ENCODE measurements at places on chromosomes 7 and 10.

DNA sequence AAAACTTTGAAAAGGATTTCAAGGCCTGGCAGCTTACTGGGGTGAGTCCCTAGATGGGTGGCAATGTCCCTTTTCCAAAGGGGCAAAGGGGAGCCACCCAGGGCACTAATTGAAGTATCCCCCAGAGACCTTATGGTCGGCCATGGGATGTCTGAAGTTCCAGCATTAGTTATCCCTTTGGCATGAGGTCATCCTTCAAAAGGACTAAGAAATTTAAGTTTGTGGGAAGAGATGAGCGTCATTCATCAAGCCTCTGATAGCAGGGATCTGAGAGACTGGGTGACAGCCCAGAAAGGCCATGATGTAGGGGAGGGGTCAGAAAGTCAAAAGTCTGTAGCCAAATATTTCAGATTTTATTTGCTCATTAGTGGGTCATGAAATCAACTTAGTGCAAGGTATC lies 195.3 kb downstream of the ZNF438 start:
- no peak for DNase-seq

GRCh38 chr10:47339186-47339735 lies 8.9 kb upstream of the RBP3 start:
- no peak for DNase-seq

DNA sequence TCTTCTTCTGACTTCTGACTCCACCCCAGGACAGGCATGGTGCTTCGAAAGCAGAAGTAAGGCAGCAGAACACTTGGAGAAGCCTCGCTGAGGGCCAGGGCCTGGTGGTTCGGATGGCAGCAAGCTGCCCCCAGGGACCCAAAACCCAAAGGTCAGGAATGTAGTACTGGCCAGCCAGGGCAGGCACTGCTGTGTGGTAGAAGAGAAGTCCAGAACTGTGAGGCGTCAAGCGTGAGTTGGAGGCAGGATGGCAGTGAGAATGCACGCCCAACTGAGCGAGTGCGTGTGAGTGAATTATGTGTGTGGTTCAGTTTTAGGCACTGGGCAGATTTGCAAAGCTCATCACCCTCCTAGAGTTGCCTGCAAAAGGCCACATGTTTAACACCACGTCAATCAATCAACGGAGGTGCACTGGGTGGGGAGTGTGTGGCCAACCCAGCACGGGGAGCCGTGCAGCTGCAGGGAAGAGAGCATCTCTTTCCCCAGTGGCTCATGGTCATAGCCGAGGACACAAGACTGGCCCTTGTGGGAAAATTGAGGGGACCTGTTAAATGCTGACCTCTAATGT lies 144.3 kb downstream of the KCNMA1 start:
- no peak for DNase-seq

DNA sequence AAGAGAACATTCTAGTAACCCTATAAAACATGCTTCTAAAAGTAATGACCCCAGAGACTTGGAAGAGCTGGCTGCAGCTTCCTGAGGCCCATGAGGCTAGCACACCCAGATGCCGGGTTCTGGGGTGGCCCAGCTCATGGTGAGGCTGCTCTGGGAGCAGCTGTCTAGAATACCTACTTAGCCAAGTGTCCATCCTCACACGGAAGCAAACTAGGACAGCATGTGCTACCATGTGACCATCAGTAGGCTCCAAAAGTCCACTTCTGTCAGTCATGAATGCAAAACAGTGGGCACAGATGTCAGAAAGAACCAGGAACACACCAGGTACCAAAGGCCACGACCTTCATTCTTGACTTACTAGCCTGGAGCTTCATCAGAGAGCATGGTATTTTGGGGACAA lies 32.4 kb downstream of the CTBP2 start:
- no peak for DNase-seq

DNA sequence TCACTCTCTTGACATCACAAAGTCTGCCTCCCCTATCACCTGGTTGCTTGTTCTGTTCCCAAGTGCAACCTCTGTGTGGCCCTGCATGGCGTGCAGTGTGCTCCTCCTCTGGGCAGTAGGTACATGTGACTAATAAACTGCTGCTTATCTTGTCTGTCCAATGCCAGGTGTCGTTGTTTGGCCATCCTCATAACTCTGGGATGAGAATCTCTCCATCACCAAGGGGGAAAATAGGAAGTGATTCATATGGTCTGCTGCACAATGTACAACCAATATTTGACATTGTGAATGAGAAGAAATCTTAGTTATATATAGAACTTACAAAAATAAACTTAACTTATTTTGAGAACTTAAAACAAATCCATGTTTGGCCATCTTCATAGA lies 135.2 kb downstream of the INHBA start:
- DNase-seq = no peak

- peak; percentile 72 for DNase-seq
Observed at GRCh38 chr7:106126170-106126938, 14.2 kb upstream of the SYPL1 start.

DNA sequence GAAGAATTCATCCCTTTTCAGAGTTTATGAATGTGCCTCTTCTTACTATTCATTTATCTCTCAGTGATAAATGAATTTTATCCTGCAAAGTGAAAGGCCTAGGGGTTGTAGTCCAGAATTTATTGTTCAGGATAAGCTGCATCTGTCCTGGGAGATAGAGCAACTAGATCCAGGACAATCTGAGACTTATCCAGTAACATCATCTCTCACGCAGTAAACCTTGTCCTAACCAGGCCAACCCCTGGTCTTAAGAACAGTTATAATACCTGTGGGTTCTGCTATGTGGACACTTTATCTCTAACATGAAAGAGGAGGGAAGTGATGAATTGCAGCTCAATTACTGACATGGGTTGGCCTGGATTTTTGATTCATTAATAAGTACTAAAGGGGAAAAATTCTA lies 287.6 kb downstream of the BMPER start:
- no peak for DNase-seq

DNA sequence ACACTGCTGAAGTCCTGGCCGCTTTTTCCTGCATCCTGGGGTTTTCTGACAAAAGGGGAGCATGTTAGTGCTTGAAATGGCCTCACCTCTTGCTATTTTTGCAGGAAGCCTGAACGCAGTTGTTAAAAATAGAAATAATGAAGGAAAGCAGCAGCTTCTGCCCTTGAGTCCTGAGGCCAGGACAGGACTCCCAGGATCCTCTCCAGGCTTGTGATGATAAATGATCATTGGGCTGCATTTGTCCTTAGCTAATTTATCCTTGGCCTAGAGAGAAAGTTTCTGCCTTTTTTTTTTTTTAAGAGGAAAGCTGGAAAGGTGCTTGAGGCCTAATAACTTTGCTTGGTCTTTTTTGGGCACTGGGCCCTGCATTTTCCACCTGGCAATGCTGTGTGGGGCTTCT lies 17.7 kb upstream of the FAM20C start:
- DNase-seq = no peak

GRCh38 chr7:999941-1000935 lies 17.3 kb downstream of the CYP2W1 start:
- no peak for DNase-seq

- no peak for DNase-seq
Observed at GRCh38 chr7:5388905-5389433, 34.7 kb downstream of the TNRC18 start.

DNA sequence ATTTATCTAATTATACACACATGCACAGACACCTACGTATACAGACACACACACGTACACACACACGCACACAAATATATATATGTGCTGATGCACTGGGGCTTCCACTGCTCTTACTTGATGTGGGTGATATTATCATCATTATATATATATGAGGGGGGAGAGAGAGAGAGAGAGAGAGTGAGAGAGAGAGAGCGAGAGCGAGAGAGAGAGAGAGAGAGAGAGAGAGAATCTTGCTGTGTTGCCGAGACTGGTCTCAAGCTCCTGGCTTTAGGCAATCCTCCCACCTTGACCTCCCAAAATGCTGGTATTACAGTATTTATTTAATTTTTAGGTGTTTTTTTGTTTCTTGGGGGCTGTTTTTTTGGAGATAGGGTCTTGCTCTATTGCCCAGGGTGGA lies 3.6 kb upstream of the RABGEF1 start:
- no peak for DNase-seq

DNA sequence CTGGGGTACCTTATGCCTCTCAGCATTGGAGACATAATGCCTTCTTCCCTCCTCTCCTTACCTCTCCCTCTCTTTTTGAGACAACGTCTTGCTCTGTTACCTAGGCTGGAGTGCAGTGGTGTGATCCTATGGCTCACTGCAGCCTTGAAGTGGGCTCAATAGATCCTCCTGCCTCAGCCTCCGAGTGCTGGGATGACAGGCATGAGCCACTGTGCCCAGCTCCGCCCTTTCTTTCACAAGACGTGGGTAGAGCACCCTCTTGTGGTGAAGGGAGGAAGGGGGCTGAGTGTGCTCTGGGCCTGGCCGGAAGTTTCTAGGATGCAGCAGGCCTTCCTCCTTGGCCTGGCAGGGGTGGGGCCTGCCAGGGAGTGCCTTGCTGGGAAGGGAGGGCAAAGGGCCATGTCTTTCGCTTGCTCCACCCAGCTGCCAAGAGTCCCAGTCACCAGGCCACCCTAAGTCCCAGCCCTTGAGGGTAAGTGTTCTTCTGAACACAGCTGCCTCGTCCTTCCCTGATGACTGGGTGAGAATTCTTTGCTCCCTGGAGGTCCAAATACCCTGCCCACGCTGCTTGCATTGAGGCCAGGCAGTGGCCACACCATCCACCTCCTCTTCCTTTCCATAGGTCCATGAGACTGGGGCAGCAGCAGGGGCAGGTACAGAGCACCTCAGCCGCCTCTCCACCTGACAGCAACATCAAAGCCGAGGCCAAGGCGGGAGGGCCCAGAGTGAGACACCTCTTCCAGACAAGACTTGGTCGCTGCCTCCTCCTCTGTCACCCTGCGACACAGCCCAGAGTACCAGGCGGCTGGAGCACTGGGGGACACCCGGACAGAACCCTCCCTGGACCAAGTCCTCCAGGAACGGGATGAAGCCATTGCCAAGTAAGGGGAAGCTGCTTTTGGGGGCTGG lies 3.7 kb downstream of the ABHD11 start:
- DNase-seq = peak; percentile 90

DNA sequence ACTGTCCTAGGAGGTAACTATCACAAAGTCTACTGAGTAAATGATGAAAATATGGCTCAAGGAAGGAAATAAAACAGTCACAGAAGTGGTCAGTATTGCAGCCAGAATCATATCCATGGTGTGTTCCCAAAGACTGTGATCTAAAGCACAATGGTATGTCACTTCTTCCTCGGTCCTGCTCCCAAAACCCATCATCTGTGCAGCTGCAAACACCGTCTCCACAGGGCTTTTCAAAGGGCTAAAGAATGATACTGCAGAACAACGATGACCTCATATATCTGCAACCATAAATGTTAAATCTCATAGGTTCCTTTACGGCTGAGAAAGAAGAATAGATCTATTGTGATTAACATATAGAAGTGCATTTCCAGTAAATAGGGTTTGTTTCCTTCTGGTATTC lies 465.0 kb downstream of the GRID1 start:
- no peak for DNase-seq

- no peak for DNase-seq
Observed at GRCh38 chr7:17056491-17057142, 174.8 kb upstream of the AGR3 start.

DNA sequence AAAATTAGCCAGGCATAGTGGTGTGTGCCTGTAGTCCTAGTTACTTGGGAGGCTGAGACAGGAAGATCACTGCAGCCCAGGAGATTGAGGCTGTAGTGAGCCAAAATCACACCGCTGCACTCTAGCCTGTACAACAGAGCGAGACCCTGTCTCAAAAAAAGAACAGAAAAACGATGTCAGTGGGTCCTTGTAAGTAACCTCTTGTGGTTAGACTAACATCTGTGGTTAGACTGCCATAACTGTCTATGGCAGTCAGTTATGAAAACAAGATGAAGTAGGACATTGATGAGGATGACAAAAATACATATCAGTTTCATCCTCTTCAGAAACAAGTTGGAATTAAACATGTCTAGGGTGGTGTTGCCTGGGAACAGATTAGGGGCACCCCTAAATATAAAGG lies 53.3 kb downstream of the AKAP9 start:
- DNase-seq = no peak

DNA sequence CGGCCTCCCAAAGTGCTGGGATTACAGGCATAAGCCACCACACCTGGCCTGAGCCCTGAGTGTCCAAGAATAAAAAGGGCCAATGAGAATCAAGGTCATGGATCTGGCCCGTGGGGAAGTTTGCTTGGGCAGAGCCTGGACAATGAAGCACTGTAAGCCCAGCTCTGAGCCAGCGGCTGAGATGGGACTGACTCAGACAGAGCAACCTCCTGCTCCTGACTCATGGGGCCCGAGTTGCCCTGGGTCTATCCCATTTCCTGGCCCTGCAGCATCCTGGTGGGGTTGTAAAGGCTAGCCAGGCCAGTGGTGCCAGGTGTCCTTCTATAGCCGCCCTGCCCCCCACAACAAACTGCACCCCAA lies 5.2 kb upstream of the MYH16 start:
- DNase-seq = no peak

DNA sequence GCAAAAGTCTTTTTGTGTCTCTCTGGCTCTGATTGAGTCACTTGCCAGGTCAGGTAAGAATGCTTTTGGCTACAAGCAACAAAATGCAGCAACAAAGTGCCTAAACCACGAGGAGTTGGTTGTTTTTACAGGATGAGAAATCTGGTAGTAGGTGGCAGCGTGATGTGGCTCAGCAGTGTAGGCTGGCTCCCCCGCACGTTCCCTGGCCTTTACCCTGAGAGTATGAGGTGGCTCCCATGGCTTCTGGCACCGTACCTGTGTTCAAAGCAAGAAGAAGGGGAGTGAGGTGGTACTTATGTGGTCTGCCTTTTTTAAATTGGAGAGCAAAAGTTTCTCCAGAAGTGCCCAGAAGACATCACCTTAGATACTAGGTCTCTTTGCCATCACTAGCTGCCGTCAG lies 11.7 kb downstream of the PRKRIP1 start:
- DNase-seq = no peak

DNA sequence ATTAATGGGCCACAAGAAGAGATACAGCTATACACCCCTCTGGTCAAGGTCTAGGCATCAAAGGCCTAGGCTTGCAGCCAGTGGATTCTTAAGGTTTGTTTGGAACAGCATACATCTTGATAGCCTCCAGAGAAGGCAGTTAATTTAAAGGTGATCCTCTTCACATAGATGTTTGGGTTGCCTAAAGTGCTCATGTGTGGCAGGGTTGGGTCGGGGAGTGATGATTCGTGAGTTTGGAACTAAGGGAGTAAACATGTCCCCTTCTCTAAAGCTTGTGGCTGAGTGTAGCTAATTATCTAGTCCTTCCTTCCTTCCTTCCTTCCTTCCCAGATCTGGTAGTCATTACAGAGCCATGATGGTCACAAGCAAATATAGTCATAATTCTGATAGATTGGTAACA lies 12.4 kb downstream of the PCLO start:
- no peak for DNase-seq

- DNase-seq = no peak
Observed at GRCh38 chr7:39720586-39720985, 97.2 kb downstream of the RALA start.

GRCh38 chr7:66921918-66922486 lies 977 bp downstream of the TMEM248 start:
- DNase-seq = peak; percentile 38
